ENCODE measurements at places on chromosomes 4 and X. TPM values are rescaled to one million over a fixed set of nuclear protein-coding genes. Genes with fewer than 3 reads are reported as not detected.
A peak's percentile ranks its signal among the peaks of the same experiment; 100 is the strongest.

GRCh38 chr4:60315586-60315985 lies 884.5 kb upstream of the ADGRL3 start:
- no peak for DNase-seq

DNA sequence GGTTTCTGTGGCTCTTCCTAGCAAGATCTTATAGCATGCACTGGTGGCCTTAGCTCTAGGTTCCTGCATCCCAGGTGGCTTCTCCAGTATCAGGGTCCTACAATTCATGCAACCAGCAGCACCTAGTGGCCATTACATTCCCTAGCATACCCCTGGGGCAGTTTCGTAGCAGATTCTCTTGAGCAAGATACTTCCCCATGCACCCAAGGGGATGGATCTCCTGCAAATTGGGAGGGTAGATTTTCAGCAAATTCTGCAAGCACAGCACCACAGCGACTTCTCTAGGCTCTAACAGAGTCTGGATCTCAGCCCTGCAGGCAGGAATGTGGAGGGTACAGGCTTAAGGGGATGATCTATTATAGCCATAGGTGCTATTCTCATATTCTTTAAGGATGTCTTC lies 13.1 kb upstream of the SLC9B1 start:
- peak; percentile 53 for DNase-seq

- DNase-seq = no peak
Measured at GRCh38 chr4:142846729-142847596, 862 bp upstream of the INPP4B start.

- DNase-seq = no peak
Measured at GRCh38 chr4:6719611-6720179, 3.7 kb downstream of the BLOC1S4 start.

DNA sequence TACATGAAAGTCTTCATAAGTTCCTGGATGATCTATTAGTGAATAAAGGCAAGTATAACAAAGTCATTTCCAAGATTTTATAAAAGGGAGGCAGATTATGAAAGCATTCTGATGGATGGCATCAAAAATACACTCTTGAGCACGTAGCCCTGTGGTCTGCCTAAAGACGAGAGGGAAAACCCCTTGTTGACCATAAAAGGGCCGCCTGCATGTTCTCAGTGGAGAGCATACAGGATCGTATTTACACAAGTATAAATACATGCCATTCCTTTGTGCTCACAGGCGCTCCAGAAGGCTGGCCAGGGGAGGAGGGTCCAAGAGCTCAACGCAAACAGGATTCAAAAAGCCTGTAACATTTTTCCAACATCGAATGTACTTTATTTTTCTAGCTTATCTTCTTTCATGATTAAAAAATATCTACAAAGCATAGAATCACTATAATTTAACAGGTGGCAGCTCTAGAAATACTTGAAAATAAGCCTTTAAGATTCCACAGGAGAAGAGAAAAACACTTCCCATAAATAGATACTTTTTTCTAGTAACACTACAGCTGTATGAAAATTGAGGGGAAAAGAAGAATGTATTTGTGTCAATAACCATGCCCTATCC lies 29.6 kb downstream of the PDGFC start:
- no peak for DNase-seq

DNA sequence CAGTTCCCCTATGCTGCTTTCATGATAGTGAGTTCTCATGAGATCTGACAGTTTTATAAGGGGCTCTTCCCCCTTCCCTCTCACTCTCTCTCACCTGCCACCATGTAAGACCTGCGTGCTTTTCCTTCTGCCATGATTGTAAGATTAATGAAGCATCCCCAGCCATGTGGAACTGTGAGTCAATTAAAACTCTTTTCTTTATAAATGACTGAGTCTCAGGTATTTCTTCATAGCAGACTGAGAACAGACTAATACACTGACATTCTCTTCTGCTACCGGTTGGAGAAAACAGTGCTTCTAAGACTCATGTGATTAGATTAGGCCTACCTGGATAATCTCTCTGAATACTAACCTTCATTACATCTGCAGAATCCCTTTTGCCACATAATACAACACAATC lies 45.4 kb upstream of the TRPC5OS start:
- no peak for DNase-seq

DNA sequence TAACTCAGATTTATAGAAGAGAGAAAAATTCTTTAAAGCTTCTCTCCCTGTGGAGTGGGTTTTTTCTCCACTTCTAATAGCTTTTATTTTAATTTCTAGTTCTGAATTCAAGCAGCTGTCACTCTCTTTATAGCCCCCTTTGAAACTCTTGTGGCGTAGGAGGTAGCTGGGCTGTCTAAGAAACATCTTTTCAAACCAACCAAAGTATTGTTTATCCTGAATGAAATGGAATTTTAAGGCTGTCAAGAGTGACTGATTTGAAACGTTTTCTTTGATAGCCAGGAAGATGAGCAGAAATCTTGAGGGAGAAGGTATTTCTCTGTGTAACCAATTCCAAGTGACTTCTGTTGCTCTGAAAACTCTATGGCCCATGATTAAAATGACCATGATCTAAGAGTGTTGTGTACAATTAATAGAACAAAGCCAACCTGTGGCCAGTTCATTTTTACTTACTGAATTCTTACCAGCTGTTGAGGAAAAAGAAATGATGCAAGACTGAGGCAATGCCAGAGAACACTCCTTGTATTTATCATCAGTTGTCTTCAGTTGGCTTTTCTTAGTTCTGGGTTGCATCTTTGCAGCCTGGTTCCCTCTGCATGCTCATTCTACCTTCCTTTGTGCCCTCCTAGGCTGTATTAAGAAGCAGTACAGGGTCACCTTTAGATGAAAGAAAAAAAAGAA lies 298.4 kb downstream of the ARHGAP10 start:
- DNase-seq = no peak

DNA sequence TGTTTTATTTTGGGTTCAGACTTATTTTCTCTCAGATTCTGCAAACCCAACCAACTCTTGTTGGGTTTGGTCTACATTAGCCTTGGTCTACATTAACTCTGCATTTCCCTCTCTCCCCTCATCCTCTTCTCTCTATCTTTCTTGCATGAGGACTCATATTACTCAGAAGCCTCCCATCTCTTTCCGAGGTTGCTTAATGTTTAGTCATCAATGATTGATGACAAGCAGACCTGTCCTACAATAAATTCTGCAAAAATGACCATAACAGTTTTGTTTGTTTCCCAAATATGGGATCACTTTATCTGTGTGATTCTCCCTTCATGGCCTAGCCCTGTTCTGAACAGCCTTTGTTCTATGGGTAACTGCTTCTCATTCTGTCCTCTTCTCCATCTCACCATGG lies 75.2 kb downstream of the GABRB1 start:
- no peak for DNase-seq

DNA sequence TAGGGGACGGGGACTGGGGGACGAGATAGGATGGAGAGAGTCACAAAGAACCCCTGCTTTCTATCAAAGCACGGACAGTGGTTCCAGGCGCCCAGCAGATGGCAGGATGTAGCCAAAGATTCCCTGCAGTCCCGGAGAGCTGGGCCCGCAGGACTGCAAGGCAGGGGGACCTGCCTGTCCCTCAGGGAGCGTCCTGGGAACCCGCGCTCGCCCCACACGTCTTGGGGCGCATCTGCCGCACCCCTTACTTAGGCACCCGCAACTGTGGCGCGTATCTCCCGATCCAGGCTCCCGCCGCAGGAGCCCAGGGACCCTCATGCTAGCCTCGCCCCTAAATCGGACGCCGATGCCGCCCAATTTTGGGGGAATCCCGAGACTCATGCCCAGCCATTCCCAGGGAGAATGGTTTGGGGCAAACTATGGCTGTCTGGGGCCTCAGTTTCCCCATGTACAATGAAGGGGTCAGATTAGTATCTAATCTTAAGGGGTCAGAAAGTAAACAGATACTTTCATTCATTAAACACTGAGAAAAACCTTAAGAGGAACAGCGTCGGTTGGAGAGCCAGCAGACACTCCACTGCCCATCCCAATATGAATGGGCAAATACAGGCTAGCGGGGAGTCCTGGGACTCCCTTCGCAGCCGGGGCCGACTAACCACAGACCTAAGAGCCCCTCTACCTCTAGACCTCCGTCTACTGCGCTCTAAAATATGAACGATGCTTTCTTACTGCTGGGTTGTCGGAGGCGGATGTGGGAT lies 581 bp upstream of the STK32B start:
- DNase-seq = peak; percentile 77

DNA sequence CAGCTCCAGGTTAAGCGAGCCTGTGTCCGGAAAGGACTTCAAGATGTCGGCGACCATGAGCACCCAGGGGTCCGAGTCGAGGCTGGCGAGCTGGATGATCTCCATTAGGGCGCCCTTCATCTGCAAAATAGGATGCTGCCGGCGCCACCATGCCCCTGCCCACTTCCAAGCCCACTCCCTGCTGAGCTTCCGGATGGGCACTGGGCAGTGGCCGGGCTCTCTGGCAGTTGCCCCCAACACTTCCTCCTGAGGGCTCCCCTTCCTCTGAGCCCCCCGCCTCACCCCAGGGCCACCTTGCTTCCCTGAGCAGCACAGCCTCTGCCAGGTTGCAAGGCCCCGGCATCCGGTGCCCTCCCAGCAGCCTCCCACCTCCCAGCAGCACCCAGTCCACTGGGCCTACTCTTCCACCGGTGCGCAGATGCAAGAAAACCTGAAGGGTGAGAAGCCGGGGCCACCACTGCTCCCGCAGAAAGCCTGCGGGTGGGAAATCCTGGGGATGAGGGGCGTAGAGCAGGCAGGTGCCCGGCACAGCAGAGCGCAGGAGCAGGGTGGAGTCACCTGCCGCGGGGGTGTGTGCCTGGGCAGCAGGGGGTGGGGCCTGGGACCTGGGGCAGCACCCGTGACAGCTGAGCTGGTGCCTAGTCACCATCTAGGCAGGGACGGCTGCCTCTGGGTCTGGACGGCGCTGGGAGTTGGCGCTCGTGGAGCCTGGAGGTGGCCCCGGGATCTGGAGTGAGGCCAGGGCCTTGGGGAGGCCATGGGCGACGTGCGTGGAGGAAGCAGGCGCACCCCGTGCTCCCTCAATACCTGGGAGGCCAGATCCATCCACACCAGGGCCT lies 17.0 kb downstream of the NELFA start:
- DNase-seq = no peak

GATA1 gene
- 291 TPM for total RNA-seq

TMPRSS11D gene
- total RNA-seq = not detected
